ENCODE measurements at places on chromosomes 16 and 17.

DNA sequence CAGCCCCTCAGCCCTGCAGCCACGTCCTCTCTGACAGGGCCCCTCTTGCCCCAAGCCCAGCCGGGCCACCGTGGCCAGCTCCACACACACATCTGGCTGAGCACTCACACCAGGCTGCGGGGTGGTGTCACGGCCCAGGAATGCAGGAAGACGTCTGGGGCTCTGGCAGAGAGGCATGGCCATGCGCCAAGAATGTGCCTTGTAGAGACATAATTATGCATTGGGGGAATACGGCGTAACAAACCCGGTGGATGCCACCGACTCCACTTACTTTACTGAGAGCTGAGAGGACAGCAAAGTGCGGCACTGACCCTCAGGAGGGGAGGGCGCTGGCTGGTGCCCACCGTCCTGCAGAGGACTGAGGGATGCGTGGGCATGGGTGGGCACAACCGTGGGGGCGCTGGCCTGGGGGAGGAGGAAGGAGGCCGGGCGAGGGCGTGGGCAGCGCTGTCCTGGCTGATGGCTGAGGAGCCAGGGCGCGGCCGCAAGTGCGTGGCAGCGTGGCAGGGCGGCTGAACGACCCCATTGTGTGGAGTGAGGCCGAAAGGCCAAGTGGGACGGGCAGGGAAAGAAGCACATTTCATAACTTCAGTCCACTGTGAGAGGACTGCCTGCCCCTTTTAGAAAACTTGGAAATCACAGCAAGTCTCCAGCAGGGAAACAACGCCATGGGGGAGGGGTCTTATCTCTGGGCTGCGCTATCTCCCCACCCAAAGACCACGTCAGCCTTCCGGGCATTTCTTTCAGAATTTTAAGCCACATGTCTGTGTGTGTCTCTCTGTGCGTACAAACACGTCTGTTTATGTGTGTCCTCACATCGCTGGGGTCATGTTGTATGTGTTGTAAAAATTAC, 30.6 kb downstream of the METRNL start:
- DNase-seq = peak; percentile 84

GRCh38 chr17:13365331-13365730, 236.4 kb downstream of the HS3ST3A1 start:
- DNase-seq = no peak

DNA sequence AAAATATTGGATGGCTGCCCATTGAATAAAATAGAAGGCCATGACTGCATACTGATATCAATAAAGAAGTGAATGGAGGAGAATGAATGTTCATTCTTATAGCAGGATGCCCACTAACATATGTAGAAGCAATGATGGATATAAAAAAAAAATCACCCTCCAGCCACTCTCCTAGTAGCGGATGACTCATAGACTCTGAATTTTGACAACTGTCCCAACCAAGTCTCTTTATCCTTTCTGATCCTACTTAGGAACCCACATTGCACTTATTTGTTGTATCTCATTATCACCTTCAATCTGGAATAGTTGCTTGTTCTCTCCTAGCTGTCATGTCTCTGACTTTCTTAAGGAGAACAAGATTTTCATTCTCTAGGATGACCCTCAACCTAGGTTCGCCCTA, 429.9 kb downstream of the HS3ST3B1 start:
- no peak for DNase-seq

DNA sequence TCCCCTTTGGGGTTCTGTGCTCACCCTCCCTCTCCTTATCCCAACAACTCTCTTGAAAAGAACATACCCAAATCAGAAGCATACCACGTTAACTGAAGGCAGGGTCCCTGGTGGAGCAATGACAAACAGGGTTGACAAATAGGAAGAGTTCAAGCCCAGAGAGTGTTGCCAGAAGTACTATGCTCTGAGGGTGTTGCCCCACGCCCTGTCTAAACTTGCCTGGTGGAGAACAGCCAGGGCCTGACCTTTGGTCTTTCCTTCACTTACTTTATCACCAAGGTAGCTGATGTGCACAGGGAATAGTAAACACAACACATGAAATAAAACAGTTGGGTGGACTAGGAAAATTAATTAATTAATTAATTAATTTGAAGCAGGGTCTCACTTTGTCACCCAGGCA, 23.3 kb downstream of the ZNF75A start:
- no peak for DNase-seq

- no peak for DNase-seq
Measured at GRCh38 chr16:1452530-1452929, 8.2 kb upstream of the CCDC154 start.

DNA sequence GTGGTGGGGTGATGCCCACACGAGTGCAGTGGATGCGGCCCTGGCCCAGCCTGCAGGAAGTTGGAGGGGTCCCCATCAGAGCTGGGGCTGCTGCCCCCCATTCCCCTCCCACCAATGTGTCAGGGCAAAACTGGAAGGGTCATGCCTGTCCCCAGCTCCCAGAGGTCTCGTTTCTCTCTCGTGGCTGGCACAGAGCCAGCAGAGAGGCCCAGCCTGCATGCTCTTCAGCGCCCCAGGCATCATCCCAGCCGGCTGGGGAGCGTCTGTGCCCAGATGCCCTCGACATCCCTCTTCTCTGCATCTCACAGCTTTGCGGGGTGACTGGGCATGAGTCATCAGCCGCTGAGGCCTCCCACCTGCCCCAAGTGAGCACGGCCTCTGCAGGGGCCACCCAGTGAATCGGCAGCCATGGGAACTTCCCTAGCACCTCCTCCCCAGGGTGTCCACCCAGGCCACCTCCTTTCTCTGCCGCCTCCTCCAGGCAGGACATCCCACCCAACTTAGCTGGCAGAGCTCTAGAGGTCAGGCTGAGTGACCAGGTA, 9.8 kb upstream of the CSNK1D start:
- no peak for DNase-seq

Data from ELF-1 (cell line).